ENCODE measurements at places on chromosomes 4 and X.

DNA sequence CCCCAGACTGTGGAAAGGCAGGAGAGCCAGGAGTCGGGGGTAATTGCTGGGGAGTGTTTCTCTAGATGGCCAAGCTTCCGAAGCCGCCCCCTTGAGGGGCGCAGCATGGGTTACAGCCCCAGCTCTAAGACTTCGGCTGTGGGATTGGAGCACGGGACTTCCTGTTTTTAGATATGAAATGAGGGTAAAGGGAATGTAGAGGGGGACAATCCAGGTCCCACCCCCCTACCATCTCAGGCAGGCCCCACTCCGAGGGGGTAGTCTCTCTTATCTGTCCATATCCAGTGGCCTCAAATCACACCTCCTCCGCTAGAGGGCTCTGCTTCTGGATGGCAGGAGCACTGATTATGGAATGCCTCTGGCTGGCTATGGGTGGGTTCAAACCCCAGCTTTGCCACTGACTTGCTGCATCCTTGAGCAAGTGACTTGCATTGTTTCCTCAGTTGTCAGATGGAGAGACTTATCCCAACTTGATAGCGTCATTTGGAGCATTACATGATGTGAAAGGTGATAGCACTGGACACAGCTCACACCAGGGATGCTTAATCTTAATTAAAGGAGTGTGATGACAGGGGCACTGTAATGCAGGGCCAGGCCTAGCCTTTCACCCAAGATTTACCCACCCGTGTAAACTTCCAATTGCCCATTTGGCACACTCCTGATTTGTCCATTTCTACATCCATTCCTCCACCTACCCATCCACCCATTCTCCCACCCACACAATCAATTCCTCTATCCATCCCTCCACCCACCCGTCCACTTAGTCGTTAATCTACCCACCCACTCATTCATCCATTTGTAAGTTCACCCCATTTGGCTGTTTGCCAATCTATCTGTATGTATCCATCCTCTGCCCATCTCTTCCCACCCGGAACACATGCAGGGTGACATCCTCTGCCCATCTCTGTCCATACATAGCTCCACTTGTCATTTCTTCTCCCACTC lies 848 bp upstream of the KCND1 start:
- DNase-seq: no peak

GRCh38 chr4:41452484-41453225 lies 85.3 kb upstream of the LIMCH1 start:
- DNase-seq: no peak

DNA sequence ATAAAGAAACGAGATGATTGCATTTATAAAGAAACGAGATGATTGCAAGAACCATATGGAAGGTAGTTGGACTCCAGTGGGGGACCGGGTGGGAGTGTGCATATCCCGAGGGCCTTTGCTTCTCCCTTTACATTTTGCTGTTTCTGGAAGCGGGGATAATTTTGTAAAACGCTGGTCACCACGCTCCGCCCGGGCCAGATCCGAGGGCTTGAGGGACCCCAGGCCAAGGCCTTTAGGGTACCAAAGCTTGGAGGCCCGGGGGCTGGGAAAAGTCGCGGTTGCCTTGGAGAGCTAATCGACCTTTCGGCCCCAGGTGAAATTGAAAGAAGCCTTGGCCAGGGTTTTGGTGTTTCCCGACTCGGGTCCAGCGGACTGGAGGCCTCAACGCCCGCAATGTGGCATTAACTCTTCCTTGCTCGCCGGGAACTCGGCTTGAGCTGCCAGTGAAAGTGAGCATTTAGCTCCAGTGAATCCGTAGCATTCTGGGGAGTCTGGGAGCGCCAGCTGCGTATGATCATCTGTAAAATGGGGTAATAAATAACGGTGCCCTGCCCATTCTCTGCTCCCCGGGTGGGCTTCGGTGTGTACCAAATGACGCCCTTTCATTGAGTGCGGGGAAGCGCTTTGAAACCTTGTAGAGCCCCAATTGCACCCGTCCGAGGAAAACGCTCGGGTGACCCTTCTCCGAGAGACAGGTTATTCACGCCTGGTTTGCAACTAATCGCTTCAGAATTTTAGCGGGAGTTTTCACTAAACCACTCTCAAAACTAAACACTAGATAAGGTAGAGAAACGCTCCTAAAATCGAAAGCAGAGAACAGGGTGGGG lies 4.5 kb downstream of the NKX3-2 start:
- no peak for DNase-seq

DNA sequence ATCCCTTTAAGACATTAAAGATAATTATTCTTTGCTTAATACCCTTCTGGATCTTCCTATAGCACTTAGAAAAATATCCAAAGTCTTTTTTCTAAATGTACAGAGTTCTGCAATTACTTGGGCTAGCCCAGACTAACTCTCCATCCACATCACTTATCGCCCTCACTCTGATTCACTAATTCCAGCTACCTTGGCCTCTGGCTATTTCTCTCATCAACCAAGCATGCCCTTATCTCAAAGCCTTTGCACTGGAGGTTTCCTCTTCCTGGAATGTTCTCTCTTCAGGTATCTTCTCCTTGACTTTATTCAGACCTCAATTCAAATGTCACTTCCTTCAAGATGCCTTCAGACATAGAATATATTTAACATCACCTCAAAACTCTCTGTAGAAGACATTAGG lies 345.1 kb upstream of the SMIM31 start:
- no peak for DNase-seq

- no peak for DNase-seq
Observed at GRCh38 chrX:9948406-9948805, 18.8 kb upstream of the CLDN34 start.

Measured in activated naive CD4-positive, alpha-beta T cell (primary cell).